ENCODE measurements at places on chromosomes 7 and 10.

DNA sequence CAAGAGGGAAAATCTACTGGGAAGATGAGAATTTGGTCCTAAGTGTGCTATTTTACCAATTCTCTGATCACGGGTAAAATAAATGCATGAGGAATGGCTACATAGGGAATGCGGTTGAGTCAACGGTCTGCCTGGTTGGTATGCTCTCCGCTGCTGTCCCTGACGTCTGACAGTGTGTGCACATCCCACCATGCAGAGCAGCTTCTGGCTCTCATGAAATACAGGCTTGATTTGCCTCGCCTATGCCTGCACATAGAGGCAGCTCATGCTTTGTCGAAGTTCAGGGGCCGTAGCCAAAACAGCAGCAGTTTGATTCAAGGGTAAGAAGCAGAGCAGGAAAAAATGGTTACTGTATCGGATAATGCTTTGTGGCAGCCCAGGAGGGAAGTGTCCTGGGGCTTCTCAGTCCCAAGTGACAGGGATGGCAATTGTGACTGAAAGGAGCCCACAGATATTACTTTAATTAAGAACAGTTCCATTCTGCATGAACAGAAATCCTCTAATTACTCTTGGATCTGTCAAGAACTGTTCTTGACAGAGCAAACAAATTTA lies 268.4 kb upstream of the SLC26A5 start:
- DNase-seq, result no peak

- DNase-seq, result no peak
Observed at GRCh38 chr10:90889636-90890035, 17.9 kb downstream of the RPP30 start.

DNA sequence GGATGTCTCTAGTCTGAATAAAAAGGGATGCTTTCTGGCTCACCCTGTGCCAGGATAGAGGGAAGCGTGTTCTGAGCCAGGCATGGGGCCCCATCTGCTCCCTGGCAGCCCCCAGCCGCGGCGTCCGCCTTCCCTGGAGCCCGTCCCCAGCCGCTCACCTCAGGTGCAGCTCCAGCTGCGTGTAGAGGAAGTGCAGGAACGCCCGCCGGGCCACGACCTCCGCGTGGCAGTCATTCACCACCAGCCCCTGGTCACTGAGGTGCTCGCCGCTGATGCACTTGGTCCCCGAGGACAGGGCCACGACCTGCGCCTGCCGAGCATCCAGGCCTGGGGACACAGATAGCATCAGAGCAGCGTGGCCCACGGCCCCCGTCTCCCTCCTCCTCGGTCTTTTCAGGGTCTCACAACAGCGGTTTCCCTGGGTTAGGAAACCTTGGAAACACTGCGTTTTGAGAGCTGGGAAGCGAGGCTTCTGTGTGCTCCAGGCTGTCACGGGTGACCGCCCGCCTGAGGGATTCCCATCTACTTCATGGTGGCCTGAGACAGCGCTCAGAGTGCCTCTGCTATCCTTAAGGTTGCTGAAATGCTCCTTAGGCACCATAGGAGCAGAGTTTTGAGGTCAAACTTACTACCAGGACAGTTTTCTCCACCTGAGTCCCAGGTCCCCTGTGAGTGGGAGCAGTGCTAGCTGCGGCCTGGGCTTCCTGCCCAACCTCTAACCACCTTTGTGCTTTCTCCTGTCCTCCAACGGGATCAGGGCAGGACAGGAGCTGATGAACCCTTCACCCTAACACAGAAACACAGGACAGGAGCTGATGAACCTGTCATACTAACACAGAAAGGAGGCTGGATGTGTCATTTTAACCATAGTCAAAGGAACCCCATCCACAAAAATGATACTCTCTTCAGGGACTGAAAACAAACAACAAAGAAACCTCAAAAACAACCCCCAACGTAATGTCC lies 186.1 kb downstream of the WDR37 start:
- DNase-seq, result no peak

- DNase-seq, result peak; percentile 14
Observed at GRCh38 chr10:44939691-44940401, 19.8 kb upstream of the RASSF4 start.

GRCh38 chr10:30974355-30974754 lies 57.3 kb downstream of the ZNF438 start:
- peak; percentile 79 for DNase-seq

GRCh38 chr7:139016931-139017511 lies 18.8 kb downstream of the ZC3HAV1L start:
- DNase-seq, result peak; percentile 67

DNA sequence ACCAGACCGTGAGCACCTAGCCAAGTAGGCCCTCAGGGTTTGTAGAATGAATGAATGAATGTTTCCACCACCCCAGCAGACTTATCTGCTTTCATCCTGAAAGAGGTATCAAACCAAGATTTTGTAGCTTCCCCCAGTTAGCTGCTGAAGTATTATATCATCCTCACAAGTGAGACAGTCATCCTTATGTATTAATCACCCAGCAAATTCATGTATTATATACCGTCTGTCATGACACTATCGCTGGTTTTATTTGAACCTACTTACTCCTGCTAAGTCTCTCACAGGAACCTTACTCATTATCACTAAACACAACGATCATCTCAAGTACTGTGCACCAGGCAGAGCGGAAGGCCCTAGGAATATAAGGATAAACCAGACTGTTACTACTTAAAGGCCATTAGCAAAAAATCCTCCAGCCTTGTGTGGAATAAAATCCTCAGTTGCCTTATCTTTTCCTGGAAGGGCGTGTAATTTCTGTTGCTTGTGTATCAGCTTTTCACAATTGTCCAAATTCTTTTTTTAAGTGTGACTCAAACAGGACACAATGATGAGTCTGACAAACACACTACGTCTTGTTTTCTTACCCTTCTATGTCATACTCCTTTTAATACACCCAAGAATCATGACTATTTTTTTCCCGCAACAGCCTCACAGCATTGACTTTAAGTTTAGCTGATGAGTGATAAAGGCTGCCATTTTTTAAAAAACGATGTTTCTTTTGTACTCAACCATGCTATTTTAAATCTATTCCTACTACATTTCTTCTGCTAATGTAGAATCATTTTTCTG lies 176.1 kb upstream of the KLF14 start:
- no peak for DNase-seq

DNA sequence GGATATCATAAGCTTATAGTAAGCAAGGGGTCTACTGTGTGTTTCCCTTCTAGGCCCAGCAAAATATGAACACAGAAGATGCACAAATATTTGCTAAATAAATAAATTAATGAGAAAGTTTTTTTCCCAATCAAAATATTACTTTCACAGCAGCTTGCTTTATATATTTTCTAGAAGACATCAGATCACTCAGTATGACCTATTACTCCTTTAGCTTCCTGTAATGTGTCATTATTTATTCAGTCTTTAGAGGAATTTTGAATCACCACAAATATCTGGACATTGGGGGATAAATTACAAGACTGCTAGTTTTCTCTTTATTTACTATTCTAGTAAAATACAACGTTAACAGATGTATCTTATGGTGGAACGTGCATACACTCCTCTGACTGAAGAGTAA lies 765.8 kb upstream of the POM121L12 start:
- no peak for DNase-seq

DNA sequence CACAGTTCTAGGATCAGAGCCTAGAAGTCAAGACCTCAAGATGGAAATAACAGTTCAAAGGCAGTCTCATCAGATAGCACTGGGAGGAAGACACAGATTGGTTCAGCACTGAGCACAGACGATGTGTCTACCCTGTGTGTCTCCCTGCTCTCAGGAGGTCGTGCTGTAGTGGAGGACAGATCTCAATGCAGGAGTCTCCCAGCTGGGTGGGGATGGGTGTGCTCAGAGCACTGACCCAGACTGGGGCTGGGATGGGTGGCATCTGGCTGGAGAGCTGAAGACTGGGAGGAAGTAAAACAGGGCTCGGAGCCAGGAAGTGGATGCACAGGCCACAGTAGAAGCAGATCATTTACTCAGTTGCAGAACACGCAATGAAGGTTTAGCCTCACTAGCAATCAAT lies 69.5 kb upstream of the GDF10 start:
- no peak for DNase-seq

DNA sequence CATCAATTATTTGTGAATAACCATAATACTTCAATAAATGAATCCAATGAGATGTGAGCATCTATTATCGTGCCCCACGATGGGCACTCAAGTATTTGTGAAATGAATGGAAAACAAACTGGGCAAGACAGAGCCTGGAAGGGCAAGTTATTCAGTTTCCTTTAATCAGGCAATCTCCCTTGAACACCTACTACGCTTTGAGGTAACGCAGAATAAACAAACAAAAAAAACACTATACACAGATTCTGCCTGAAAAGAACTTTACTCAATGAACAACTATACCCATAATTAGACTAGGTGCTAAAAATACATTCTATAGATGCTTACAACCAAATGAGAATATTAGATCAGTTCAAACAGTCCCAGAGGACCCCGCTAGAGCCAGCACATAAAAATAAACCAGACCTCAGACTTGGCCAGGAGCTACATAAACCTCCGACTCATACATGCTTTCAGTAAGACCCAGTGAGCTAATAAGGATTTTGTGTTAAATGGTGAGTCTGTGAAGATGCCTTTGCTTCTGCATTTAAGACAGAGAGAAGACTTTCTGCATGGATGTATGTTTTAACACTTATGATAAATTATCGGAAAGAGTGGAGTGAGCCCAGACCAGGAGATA lies 121.3 kb downstream of the MPP7 start:
- no peak for DNase-seq

GRCh38 chr7:127794551-127794950 lies 142.6 kb downstream of the SND1 start:
- DNase-seq, result no peak

DNA sequence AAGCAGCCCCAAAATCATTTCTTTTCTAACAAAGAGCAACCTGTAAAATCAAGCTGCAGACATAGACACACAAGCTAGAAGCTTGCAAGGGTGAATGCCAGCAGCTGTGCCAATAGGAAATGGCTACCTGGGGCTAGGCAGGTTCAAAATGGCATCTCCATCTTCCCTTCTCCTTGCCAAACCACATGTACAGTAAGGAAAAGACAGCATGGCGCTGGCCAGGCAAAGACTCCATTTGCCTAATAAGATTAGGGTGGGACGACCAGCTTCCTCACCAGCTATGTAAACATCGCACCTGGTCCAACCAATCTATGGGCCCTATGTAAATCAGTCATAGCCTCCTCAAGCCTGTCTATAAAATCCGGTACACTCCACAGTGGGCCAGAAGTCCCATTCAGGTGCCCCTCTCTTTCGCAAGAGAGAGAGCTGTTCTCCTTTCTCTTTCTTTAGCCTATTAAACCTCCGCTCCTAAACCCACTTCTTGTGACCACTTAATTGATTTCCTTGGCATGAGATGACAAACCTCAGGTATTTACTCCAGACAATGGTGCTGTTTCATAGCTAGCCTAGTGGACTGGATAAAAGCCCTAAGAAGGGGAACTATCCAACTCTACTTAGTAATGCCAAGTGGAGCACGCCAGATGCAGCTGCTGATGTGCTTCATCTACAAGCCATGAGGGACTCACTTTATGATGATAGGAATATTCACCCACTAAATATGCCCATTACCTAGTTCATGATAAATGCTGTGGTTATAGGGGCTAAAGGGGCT lies 44.1 kb downstream of the HTR7 start:
- DNase-seq, result no peak

- DNase-seq, result no peak
Observed at GRCh38 chr10:118580702-118581101, 14.7 kb downstream of the PRLHR start.

- DNase-seq, result no peak
Observed at GRCh38 chr7:25181532-25181931, 46.8 kb downstream of the NPVF start.

DNA sequence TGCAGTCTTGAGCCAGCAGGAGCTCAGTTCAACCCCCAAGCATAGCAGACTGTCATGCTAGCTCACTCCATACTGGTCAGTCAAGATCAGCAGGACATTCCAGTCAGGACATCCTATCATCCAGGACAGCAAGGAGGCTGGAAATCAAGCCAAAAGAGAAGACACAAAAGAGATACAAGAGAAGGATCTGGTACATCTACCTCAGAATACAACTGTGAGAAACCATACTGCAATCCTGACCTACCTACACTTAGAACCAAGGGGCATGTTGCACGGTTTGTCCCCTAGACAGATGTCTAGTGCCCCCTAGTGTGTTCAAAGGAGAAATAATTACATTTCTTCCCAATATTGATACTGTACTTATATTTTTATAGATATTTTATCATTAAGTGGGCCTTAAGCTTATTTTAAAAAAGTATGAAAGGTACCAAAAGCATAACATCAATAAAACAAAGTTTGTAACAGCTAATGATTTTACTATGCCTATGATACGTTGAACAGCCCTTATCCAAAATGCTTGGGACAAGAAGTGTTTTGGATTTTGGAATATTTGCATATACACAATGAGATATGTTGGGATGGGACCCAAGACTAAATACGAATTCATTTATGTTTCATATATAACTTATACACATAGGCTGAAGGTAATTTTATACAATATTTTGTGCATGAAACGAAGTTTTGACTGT lies 26.7 kb downstream of the ERCC6 start:
- DNase-seq, result peak; percentile 25

GRCh38 chr10:46523119-46523961 lies 33.1 kb downstream of the GPRIN2 start:
- DNase-seq, result no peak

DNA sequence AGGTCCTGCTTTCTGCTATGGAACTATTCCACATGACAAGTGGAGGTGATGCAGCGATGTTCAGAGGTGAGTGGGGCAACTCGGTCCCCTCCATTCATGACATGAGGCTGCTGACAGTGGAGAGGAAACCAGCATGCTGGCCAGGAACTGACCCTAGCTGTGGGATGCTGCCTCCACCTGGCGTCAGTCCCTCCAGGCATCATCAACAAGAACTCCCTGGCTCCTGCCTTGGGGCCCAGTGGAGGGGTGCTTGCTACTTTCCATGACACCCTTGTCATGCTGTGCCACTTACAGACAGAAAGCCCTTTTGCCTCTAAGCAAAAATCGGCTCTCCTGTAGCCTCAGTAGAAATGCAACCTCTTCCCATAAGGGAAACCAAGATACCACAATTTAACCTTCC lies 118.5 kb downstream of the LRRC18 start:
- no peak for DNase-seq

DNA sequence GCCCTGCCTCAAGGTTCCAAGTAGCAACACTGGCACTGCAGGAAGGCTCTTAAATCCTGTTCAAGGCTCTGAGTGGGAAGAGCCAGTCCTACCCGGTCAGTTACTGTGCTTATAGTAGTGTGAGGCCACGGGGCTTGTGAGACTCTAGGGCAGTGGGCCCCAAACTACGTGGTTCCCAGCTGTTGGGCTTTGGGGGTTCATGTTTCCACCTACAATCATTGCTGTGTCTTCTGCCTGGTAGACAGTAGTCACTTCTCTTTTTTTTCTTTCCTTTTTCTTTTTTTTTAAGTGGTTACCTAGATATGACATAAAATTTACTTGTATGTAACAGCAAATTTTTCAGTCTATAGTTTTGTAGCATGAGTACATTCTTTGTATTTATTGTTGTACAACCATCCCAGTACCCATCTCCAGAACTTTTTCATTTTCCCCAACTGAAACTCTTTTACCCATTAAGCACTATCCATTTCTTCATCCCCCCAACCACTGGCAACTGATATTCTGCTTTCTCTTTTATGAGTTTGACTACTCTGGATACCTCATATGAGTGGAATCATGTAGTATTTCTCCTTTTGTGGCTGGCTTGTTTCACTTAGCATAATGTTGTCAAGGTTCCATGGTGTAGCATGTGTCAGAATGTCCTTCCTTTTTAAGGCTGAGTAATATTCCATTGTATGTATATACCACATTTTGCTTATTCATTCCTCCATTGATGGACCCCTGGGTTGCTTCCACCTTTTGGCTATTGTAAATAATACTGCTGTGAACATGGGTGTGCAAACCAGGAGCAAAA lies 7.7 kb downstream of the UBTD1 start:
- DNase-seq, result no peak

All from fibroblast of gingiva (primary cell).